ENCODE measurements at places on chromosomes 2 and 18.

GRCh38 chr18:49761771-49762170 lies 51.6 kb downstream of the ACAA2 start:
- no peak for DNase-seq

DNA sequence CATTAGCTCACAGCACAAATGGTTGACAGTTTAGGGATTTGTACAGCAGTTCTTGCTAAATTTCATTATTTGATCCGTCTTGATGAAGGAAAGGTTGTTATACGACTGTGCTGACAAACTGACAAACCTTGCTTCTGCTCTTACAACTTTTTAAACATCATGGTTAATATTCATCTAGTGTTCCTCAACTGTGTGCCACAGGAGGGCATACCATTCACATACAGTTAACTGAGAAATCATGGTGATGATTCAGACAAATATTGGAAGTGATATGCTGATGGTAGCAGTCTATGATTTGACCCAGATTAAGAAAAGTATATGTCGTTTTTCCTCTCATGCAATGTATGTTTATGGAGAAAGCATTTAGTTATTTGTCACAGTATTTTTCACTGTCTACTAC lies 129.8 kb upstream of the FSIP2 start:
- peak; percentile 36 for DNase-seq

- no peak for DNase-seq
Measured at GRCh38 chr2:20094142-20094755, 42.8 kb upstream of the LAPTM4A start.

GRCh38 chr2:17935242-17935885 lies 56.9 kb downstream of the KCNS3 start:
- no peak for DNase-seq

- peak; percentile 85 for DNase-seq
Measured at GRCh38 chr2:96264656-96265348, 995 bp downstream of the TMEM127 start.

- no peak for DNase-seq
Measured at GRCh38 chr2:10471955-10472354, 23.8 kb upstream of the ODC1 start.

DNA sequence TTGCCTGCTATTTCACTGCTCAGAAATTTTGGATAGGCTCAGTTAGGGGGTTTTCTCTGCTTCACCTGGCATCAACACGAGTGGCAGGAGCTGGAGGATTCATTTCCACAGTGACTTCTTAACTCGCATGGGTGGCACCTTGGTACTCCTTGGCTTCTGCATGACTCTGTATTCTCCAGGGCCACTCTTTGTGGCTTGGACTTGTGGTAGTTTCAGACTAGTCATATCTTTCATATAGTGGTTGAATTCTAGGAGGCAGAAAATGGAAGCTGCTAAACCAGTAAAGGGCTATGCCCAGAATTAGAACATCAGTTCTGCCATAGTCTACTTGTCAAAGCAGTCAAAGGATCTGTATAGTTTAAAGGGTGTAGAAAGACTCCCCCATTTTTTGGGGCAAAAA lies 6.8 kb downstream of the MAIP1 start:
- no peak for DNase-seq

GRCh38 chr2:232434091-232434490 lies 21.9 kb upstream of the ALPI start:
- no peak for DNase-seq

GRCh38 chr2:180753809-180754761 lies 226.3 kb upstream of the UBE2E3 start:
- DNase-seq, result no peak

DNA sequence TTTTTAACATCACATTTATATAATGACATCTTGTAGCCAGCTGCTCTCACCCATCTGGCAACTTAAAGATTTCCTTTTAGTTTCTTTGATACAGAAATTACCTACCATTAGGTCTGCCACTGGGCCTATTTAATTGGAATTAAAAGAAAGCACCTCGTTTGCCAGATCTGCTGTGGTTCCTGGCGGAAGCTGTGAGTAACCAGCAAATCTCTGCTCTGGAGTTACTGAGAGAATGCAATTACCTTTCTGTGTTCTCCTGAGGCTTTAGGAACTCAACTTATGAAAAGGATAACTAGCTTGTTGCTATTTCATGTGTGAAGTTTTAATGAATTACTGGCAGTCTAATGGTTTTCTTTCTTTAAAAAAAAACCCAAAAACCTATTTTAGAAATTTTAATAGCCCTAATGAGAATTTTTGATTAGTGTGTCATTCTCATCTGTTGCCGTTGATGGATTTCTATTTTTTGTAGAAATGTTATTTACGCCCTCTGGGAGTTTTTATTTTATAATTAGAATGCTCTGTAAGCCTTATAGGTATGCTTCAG lies 69.7 kb upstream of the LYPD6B start:
- DNase-seq, result peak; percentile 71

DNA sequence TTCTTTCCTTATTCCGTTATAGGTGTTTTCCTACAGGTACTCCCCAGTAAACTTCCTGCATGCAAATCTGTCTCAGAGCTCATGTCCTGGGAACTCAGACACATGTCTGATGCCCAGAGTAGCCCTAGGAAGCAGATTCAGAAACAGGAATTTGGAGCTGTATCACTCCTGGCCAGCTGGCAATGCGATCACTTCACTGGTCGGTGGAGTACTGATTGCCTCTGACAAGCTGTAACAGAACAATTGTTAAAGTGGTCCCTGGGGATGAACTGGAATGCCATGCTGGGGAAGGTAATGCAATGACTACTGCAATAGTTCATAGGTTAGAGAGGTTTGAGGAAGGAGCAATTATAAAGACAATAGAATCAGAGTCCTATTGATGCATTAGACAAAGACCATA lies 131.6 kb upstream of the DOCK10 start:
- DNase-seq, result peak; percentile 18

DNA sequence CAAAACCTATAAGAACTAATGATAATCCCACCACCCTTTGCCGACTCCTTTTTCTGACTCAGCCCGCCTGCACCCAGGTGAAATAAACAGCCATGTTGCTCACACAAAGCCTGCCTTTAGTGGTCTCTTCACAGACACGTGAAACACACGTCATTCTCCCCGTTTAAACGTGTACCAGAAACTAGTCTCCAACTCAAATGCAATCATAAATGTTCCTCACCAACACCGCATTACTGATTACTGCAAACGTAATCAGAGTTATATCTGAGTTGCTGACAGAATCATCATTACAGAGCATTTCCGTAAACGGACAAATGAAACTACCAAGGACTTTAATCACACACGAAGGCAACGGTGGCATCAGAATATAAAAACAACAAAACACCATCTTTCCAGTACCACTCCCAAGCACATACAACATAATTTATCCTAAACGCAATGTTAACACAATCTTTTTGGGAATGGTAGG lies 1.9 kb downstream of the CLK1 start:
- peak; percentile 74 for DNase-seq

DNA sequence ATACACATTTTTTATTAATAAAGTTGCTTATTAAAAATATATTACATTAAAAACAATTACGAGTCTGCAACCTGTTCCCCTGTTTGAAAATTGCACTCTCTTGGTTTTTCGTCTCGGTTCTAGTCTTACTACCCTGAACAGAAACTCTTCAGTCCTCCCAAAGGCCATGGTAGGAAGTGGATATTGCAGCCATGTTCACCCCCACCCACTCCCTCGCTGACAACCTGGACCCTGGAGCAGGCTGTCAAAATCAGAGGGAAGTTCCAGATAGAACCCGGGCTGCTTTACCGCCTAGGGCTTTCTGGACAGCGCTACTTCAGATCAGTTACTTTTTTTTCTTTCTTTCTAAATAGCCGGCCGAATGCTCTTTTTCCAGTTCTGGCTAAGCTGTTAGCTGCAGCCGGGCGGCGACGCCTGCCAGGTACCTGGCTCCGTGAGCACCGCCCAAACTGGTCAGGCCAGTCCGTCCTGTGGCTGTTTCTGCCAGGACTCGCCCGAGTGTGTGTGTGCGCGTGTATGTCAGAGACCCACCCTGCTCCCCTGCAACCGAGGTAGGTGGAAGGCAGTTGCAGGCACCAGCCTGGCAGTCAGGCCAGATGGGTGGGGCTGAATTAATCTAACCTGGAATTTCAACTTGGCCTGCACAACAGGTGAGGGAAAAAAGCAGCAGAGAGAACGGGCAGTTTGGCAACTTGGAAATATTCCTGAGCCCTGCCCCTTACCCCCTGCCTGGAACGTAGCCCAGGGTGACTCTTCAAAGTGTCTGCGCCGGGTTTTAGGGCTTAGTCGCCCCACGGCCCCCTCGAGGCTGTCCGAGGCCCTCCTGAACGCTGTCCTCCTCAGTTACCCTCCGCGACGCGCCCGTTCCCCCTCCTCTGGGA lies 1.1 kb upstream of the TET3 start:
- no peak for DNase-seq

DNA sequence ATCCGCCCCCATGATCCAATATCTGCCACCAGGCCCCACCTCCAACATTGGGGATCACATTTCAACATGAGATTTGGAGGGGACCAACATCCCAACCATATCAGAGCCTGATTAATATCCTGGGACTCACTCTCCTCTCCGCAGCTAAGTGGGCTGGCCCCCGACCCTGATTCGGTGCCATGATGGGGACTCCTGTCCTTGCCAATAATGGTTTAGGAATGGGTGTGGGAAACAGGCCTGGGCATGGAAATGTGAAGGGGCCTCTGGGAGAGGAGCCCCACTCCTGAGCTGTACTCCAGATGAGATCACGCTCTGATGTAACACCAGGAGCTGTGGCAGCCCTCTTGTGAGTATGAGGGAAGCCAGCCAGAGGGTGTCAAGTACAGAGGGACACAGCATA lies 77.3 kb upstream of the SMAD7 start:
- no peak for DNase-seq

DNA sequence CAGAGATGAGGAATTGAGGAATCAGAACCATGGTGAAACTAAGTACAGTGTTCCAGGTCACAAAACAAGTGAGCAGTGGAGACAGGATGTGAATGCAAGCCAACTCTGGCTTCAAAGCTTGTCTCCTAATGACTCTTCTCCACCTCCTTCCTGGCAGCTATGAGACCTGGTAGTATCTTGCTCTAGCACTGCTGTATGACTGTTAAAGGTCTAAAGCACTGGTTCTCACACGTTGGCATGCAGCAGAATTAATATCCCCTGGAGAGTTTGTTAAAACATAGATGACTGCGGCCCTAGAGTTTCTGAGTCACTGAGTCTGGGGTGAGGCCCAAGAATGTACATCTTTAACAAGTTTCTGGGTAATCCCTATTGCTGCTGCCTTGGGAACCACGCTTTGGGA lies 63.3 kb downstream of the SUCLG1 start:
- DNase-seq, result no peak

GRCh38 chr18:79570266-79571201 lies 109.1 kb upstream of the CTDP1 start:
- DNase-seq, result no peak

DNA sequence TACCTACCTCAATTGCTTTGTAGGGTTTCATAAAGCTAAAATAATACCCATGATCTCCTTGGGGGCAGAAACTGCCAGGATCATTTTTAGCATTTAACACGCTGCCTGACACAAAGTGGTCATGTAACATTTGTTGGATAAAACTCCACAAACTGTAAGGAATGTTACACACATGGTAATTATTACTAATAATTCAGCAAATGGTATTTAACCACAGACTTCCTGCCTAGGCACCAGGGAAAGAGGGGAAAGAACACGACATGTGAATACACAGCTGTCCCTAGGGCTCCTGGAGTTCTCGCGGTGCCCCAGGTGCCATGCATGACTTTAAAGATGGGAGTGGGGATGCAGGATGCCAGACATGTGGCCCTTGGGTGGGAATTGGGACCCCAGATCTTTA lies 43.5 kb downstream of the ASAP2 start:
- no peak for DNase-seq

DNA sequence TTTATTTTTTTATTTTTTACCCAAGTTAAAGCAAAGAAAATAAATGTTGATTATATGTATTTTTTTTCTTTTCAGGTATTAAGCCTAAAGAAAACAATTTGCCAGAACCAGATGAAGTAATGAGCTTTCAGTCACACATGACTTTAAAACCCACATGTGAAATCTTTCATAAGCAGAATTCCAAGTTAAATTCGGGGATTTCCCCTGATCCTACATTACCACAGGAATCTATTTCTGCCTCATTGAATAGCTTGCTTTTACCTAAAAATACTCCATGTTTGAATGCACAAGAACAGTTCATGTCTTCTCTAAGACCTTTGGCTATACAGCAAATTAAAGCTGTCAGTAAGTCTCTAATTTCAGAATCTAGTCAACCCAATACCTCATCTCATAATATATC lies 26.6 kb downstream of the GEN1 start:
- no peak for DNase-seq

DNA sequence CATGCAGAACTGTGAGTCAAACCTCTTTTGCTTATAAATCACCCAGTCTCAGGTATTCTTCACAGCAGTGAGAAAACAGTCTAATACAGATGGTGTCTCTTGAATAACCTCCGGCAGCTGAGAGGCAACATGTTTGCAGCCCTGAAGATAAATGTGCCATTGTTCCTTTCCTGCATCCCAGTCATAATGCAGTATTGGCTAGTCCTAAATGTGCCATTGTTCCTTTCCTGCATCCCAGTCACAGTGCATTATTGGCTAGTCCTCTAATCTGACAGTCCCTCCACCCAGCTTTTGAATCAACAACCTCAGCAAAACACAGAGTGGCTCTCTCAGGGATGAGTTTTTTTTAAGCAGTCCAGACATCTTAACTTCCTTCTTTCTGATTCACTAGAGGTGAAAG lies 550.7 kb downstream of the RIT2 start:
- DNase-seq, result no peak

DNA sequence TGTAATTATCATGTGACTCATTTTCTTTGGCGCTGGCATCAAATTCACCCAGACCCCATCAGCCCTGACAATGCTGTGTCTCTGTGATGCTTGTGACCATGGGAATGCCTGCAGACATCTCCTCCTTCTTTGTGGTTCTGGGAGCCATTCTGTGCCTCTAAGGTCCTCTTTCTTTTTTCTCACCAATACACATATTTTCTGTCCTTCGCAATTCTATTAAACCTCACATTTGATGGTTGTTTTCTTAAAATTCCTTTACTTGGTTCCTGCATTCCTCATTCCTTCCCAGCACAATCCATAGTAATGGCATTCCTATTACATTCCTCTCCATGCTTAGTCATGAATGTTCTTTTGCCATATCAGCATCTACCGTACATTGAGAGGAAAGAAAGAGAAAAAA lies 375.3 kb downstream of the PIK3C3 start:
- no peak for DNase-seq

DNA sequence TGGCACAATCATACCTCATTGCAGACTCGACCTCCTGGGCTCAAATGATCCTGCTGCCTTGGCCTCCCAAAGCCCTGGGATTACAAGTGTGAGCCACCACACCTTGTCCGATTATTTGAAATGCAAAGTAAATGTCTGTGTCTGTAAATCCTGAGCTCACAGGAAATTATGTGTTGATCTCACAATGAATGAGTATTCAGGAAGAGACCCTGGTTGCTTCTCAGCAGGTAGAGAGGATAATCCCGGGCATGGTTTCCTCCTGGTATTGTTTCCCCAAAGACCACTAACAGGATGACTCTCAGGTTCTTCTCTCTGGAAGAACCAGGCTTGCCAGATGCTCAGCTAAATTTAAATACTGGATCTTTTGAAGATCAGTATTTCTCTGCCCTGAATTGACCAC lies 147.6 kb downstream of the LDLRAD4 start:
- no peak for DNase-seq

Data from brain (organoid and tissue), 16 donors.